ENCODE measurements at places on chromosomes 11 and 22.

GRCh38 chr11:73272680-73273038 lies 521 bp downstream of the P2RY6 start:
- DNase-seq = no peak

DNA sequence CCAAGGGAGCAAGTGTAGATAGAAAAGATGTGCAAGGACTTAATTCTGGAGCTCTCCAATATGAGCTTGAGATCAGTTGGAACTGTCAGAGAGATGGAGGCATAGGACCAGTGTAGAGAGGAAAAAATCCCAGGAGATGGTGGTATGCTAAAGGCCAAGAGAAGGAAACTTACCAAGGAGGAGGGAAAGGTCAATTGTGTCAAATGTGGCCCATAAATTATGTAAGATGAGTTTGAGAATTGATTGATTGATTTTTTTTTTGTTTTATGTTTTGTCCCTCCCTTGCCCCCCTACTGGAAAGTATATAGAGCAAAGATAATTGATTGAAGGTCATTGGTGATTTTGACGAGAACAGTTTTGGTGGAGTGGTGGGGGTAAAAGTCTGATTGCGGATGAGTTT lies 2.8 kb upstream of the USP2 start:
- no peak for DNase-seq

- DNase-seq = no peak
These were observed 115.9 kb downstream of the ATM start for GRCh38 chr11:108338750-108339149.

- DNase-seq = no peak
These were observed 126.0 kb downstream of the OR4A5 start for GRCh38 chr11:54832676-54833075.

- DNase-seq = no peak
These were observed 56.6 kb downstream of the WNT11 start for GRCh38 chr11:76149713-76150112.

GRCh38 chr11:45485070-45485707 lies 180.2 kb downstream of the CHST1 start:
- no peak for DNase-seq

DNA sequence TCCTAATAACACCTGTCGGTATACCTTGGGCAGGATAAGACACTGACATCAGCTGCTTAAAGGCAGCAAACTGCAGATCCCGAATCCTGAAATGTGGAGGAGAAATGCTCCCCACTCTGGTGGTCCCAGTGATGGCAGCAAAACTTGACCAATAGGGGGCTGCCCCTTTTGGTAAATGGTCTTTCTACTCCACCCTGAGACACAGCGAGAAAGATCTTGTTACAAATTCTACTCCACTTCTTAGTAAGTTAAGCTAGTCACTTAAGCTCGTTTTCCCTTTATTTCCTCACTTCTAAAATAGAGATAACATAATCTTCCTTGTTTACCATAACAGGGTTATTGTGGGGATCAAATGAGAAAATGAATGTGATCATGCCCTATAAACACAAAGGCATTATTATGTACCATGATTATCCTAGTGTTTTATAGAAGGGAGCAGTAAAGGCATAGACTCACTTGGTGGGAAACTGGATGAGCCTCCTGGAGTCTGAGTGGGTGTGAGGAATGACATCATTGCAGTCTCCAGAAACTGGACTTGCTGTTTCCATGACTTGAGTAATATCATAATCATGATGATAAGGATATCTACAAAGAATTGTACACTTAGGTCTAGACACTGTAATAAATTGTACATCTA lies 50.9 kb downstream of the ENDOD1 start:
- no peak for DNase-seq

DNA sequence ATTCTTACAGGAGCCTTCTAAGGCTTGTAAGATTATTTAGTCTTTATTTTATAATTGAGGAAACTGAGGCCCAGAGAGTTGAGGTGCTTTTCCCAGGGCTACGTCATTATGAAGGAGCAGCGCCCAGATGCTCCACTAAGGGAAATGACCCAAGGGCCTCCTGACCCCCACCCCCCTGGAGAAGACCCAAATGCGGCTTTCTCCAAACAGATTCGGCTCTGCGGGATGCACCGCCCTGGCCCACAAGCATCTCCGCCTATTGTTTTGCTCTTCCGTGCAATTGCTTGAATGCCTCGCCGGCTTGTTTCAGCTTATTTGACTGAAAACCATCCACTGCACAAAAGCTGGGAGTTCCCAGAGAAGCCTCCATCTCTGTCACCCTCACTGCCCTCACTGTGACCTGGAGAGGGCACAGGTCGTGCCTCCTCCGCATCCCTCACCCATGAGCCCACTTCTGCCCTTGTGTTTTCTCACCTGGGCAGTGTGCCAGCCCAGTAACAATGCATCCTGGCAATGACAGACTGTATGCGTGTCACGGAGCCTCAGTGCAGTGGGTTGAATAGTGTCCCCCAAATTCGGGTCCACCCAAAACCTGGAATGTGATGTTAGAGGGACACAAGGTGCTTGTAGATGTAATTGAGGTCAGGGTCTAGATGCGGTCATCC lies 790.2 kb downstream of the TBC1D22A start:
- DNase-seq = no peak

DNA sequence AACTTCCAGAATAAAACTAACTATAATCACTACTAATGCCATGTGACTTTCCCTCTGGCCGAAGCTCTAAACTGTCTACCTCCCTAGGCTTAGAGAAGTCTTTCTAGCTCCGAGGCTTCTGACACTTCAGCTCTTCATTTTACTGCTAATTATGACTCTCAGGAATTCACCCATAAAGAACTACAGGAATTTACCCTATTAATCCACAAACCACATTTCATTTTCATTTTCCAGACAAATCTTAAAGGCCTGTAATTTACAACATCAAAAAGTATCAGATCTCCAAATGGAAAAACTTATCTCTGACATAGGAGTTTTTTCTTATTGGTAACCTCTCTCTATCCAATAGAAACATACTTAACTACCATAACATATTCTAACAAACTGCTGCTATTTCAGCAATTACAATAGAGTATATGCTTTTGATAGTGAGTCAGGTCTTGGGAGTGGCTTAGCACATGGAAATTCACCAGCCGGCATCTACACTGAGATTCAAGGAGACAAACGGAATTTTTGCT lies 33.4 kb downstream of the MRTFA start:
- no peak for DNase-seq
